Stimulated activated CD8-positive, alpha-beta memory T cell treated with anti-CD3 and anti-CD28 coated beads, Interleukin-15, amount 100 ng/mL, for 1 hour (primary cell): ENCODE measurements at places on chromosomes 2 and 18.

GRCh38 chr2:67489396-67489795 lies 92.3 kb downstream of the ETAA1 start:
- DNase-seq = no peak

DNA sequence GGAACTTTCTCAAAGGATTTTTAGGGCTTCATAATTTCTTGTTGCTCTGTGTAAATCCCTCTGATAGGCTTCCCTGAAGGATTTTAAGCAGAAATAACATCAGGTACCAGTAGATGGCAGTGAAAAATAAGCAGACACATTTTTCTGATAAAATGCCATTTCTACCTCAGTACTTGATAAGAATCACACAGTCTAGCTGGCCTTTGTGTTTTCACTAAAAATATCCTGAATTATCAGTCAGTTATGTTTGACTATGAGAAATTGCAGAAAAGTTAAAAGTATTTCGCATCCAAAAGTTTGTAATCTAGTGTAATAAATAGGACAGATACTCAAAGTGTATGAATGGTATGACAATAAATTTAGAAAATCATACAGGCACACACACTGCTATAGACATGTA lies 68.7 kb downstream of the DNAJC10 start:
- DNase-seq = no peak

GRCh38 chr2:39403311-39403710 lies 33.8 kb downstream of the MAP4K3 start:
- no peak for DNase-seq

DNA sequence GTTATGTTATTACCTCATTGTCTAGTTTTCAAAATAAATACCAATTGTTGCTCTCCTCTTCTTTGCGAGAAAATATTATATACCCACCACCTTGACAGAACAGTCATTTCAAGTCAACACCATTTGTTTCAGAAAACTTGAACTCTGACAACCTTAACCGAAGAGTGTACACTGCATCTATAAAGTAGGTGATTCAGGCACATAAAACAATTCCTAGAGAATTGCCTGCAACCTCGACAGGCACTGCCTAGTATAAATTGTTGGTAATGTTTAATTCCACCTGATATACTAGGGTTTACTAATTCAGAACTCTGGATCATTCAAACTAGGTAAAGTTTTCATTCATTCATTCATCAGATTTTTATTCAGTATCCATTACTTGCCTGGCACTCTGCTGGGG lies 121.8 kb downstream of the AKAIN1 start:
- no peak for DNase-seq

DNA sequence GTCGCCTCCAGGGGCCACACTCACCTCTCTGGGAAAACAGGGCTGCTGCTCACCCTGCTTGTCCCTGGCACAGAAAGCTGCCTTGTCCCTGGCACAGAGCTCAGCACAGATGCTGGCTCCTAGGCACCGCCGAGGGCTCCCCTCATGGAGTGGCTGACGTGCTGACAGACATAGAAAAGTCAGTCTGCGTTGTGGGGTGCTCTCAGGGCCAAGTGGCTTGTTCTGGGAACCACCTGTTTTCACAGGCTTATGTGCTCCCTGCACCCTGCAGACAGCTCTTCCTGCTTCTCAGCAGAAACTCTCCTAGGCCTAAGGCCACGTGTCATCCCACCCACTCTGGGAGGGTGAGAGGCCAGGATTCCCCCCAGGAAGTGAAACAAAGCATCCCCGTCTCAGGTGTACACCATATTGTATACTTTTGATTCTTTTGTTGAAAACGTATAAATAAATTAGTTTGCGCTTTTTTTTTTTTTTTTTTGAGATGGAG lies 84.7 kb upstream of the TMEM200C start:
- no peak for DNase-seq

DNA sequence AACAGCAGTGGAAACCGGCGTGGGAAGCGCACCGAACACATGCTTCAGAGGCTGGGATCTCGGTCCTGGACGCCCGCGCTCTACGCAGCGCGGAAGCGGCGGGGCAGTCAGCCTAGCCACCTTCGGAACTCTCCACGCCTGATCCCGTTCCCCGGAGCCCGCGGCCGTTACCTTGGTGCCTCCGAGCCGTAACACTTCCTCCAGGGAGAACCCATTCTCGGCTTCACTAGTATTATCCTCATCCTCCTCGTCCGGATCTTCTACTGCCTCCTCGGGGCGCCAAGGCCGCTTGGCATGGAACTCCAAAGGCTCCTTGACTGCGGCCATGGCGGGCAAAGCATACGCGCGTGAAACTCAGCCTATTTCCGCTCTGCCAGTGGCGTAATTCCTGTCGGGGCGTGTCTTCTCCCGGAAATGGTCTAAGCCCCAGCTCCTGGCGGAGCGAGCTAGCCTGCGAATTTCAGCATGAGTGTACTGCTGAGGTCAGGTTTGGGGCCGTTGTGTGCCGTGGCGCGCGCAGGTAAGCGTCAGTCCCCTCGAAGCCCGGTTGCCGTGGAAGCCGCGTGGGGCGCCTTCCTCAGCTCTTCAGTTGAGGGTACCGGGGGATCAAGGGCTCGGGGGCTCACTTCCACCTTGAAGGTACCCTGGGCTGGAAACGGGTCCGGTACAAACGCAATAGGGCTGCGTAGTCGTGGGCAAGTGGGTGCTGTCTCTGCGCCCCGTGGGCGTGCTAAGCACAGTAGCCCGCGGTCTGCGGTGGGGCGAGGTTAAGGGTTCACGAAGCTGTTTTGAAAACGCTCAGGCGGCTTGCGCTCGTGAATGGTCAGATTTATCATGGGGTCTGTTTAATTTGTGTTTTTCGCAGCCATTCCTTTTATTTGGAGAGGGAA lies at the start of the genes CEBPZ and NDUFAF7:
CEBPZ (minus strand) TSS at position 356 of the 890 bp plus-strand sequence; CDS start at position 327, 29 bp downstream.
NDUFAF7 (plus strand) TSS at position 418 of the 890 bp plus-strand sequence; CDS start at position 466, 48 bp downstream.
- DNase-seq = peak; percentile 72

DNA sequence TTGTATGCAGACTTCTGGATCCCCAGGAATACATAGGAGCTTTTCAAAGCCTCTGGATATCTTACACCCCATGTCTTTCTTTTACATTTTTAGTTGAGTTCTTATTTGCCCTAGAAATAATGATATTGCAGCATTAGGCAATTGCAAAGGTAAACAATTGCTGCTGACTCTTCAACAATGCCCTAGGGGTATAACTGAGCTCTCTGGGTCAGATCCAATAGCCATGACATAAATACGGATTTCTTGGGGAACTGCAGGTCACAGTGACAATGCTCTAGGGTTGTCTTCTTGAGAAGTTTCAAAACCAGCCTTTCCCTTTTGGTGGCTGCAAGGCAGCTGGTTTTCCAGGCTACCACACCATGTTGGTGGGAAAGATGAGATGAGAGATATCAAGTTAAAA lies 16.5 kb upstream of the OR6B3 start:
- no peak for DNase-seq

- no peak for DNase-seq
Observed at GRCh38 chr2:39620067-39620466, 45.6 kb upstream of the TMEM178A start.

- no peak for DNase-seq
Observed at GRCh38 chr2:231764760-231765159, 16.3 kb downstream of the PDE6D start.

- DNase-seq = no peak
Observed at GRCh38 chr2:8259106-8259840, 422.6 kb upstream of the ID2 start.

DNA sequence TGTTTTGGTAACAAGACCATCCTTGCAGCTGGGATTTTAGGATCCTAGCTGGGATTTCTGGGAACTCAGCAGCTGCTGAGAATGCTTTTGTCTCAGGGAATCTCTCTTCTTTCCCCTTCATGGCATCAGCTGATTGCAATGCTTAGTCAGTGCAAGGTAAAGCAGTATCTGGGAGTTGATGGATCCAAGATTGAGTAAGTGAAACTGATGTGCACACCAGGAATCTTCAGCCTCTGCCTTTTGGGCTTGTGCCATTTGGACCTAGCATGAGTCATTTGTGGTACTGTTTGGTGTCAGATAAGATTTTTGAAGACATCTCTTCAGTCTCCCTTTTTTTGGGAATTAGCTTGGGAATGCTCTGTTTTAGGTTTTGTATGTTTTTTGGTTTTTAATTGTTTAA lies 363.3 kb upstream of the TFPI start:
- DNase-seq = no peak

DNA sequence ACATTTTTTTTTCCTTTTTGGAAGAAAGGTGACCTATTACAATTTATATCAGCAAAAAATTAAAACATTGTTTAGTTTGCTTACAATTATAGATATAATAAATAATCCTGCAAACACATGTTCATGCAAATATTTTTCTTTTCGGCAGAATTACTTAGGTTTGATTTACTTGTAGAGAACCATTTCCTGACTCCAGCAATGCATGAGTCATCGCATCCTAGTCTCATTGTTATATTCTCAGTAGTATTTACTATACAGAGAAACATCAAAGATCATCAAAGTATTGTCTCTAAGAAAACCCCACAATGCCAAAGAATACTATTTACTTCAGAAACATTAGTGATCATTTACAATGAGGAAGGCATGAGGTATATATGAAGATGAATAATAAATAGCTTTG lies 40.4 kb upstream of the MTIF2 start:
- DNase-seq = no peak

DNA sequence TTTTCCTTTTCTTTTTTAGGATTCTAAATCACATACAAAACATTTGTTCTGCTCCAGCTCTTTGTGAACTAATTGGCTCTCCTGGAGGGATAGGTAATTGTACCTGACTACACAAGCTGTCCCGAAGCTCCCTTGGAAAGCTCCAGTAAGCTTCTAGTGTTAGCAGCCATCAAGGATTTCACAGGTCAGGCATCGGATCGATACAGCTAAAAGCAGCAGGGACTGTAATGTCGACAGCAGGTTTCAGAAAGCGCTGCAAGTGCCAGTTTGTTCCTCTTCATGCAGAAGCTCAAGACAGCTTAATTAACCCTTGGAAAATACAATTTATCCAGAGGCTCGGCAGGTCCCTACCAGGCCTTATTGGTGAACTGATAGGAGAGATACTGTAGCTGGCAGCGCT lies 87.2 kb upstream of the VRK2 start:
- no peak for DNase-seq

DNA sequence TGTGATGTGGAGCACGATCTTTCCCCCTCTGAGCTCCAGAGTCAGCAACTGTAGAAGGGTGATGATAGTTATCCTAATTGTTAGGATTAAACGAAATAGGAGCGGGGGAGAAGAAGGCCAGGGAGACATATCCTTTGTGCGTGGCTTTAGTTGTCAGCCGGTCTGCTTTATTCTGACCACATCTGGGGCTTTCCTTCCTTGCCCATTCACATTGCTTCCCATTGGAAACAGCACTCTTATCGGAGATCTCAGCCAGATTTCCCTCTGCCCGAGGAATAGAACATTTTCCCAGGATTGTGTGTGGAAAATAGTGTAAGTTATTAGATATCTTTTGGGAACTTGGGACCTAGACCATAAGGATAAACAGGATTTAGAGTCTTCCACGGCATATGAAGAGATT lies 1.5 kb downstream of the RALB start:
- DNase-seq = no peak

DNA sequence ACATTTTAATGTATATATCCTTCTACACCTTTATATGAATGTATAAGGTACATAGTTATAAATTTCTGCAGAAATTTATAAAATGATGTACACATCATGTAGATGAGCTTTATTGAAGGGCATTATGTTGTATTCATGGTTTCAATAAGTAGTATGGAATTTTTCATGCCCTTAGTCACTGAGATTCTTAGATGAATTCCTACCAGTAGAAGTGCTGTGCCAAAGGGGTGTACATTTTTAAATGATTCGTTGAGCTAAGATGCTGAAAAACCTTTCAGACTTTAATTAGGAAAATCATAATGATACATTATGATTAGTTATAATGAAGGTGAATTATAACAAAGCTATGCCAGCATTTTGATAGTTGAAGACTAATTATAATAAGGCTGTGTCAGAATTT lies 115.2 kb downstream of the ZNF236 start:
- no peak for DNase-seq

DNA sequence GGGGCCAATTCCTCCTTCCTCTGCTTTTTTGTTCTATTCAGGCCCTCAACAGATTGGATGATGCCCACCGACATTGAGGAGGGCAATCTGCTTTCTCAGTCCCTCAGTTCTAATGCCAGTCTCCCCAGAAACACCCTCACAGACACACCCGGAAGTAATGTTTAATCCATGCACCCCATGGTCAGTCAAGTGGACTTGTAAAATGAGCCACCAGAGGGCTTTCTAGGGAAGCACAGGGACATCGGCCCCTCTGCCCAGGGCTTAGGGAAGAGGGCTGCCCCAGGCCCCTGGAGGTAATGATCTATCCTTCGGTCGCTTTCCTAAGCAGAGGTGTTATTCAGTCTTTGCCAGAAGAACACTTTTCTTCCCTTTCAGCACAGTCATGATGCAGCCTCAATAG lies 107.4 kb downstream of the PDCL3 start:
- no peak for DNase-seq
